ENCODE measurements at places on chromosomes 1 and 21.

DNA sequence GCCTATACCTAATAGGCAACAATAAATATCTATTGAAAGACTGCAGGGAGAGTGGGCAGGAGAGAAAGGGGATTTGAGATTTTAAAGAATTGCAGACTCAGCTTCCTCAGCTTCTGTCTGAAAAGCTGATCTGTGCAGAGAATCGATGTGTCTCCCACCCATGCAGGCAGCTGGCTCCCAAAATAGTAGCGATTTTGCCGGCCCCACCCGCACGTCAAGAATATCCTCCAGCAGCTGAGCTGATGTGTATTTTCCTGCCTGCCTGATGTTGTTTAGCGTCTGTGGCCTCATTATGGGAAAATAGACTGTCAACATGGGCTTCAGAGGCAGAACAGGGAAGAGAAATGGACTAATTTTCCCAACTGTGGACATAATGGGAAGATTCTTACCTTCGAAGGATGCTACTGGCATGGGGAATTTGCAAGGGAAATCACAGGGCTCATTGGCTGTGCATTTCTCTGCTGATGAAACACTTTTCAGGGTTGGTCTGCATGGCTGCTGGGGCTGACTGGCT, 699.8 kb downstream of the PTPRU start:
- no peak for DNase-seq
- H3K27ac ChIP-seq: no peak overlapping the region
- no peaks in the 10 kb centered on the region for H3K4me1 ChIP-seq
- H3K36me3 ChIP-seq: no peaks in the 10 kb centered on the region
- no peak overlapping the region for H3K4me3 ChIP-seq

- H3K27ac ChIP-seq: no peak overlapping the region
- H3K4me3 ChIP-seq: no peak overlapping the region
- no peaks in the 10 kb centered on the region for H3K27me3 ChIP-seq
- DNase-seq: no peak
Measured at GRCh38 chr1:21823206-21823979, 11.3 kb downstream of the LDLRAD2 start.

DNA sequence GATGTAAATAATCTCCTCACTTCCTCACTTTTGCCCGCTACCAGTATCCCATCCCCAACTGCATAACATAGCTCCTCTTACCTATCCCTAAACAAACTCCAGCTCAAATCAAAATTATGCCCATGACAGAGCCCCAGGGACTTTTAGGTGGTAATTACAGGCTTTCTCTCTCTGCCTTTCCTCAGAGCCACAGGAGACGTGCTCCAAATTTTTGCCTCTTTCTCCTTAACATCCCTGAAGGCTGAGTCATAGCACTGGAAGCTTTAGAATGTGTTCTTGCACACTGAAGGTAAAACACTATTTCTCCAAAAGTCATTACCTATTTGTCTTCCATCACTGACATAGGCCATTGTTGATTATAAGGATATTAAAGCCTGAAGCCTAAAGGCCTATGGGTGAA, 263.5 kb upstream of the PLD5 start:
- no peaks in the 10 kb centered on the region for H3K4me1 ChIP-seq
- H3K27ac ChIP-seq: no peak overlapping the region
- no peak for DNase-seq
- H3K36me3 ChIP-seq: no peaks in the 10 kb centered on the region
- no peak overlapping the region for H3K4me3 ChIP-seq
- H3K27me3 ChIP-seq: no peaks in the 10 kb centered on the region

DNA sequence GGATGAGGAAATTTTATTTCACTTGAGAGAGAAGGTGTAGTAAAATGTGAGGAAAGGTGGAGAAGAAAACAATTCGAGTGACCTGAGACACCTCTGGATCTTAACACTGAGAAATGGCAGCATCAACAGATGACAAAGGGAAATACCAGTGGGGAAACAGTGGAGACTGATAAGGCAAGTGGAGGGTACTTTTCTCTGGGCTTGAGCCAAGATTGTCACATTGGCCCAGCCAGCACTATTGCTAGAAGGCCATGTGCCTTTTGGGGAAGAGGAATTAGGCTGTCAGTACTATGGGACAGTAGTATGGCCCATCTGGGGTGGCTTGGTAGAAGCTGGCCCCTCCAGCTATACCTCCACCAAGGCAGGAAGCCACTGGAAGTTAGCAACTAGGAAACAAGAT, 8.4 kb downstream of the SYPL2 start:
- H3K4me3 ChIP-seq: no peak overlapping the region
- no peak for DNase-seq

GRCh38 chr1:164563721-164564360, 4.9 kb downstream of the PBX1 start:
- H3K27me3 ChIP-seq: no peaks in the 10 kb centered on the region
- no peaks in the 10 kb centered on the region for H3K36me3 ChIP-seq
- no peak overlapping the region for H3K27ac ChIP-seq
- no peaks in the 10 kb centered on the region for H3K4me1 ChIP-seq
- no peak for DNase-seq

DNA sequence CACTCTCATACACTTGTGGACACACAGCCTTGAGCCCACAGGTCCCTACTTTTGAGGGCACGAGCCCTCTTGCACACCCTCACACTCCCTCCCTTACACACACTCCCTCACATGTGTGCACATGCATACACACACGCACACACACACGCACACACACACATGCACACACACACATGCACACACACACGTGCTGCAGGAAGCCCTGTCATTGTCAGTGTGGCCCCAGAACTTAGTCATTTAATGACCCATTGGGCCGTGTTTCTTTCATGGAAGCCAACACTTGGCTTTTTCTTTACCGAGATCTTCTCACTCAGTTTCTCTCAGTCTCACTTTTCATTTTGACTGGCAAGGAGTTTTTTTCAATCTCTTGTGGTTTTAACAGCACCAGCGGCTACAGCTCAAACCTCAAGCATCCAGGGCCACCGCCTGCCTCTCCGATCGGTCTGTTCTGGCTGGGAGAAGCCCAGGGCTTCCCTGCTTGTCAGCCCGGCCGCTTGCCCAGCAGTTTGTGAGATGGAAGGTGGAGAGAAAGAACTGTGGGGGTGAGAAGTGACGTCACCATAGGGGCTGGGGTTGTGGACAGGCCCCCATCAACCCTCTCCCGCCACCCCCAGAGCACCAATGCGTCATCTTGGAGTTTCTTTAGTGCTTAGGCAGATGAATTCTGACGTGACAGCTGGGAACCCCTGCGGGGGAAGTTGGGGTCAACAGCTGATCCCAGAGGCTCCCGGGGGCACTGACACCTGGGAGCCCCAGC, 15.8 kb upstream of the TNFRSF8 start:
- DNase-seq: no peak
- no peaks in the 10 kb centered on the region for H3K27me3 ChIP-seq
- peaks cover 27% of the 10 kb centered on the region for H3K4me1 ChIP-seq
- no peaks in the 10 kb centered on the region for H3K36me3 ChIP-seq
- no peak overlapping the region for H3K27ac ChIP-seq
- H3K4me3 ChIP-seq: peak overlapping the region; percentile 28

GRCh38 chr1:29275435-29275834, 39.1 kb downstream of the PTPRU start:
- no peak for DNase-seq
- H3K27me3 ChIP-seq: peaks cover 8% of the 10 kb centered on the region
- H3K4me1 ChIP-seq: no peaks in the 10 kb centered on the region
- H3K4me3 ChIP-seq: no peak overlapping the region

GRCh38 chr1:107481756-107482384, 341.0 kb downstream of the NTNG1 start:
- H3K36me3 ChIP-seq: no peaks in the 10 kb centered on the region
- H3K27ac ChIP-seq: no peak overlapping the region
- DNase-seq: no peak
- no peak overlapping the region for H3K4me3 ChIP-seq
- no peaks in the 10 kb centered on the region for H3K4me1 ChIP-seq

GRCh38 chr1:41547781-41548560, 63.5 kb upstream of the EDN2 start:
- no peak for DNase-seq
- H3K27ac ChIP-seq: no peak overlapping the region

DNA sequence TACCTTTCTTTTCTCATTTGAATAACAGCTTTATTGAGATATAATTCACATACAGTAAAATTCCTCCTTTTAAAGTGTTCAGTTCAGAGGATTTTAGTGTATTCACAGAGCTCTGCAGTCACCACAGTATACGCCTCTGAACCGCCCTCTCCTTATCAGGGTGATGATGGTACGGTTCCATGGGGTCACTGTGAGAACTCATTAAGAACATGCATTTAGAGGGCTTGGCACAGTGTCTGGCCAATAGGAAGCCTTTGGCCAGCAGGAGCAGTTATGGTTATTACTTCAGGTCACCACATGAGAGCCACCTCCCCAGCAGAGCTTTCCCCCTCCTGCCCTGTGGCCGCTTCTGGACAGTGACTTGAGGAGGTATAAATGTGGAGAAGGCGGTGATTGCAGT, 27.3 kb downstream of the KCNQ4 start:
- H3K4me3 ChIP-seq: no peak overlapping the region
- peaks cover 9% of the 10 kb centered on the region for H3K4me1 ChIP-seq
- no peaks in the 10 kb centered on the region for H3K27me3 ChIP-seq
- DNase-seq: no peak

DNA sequence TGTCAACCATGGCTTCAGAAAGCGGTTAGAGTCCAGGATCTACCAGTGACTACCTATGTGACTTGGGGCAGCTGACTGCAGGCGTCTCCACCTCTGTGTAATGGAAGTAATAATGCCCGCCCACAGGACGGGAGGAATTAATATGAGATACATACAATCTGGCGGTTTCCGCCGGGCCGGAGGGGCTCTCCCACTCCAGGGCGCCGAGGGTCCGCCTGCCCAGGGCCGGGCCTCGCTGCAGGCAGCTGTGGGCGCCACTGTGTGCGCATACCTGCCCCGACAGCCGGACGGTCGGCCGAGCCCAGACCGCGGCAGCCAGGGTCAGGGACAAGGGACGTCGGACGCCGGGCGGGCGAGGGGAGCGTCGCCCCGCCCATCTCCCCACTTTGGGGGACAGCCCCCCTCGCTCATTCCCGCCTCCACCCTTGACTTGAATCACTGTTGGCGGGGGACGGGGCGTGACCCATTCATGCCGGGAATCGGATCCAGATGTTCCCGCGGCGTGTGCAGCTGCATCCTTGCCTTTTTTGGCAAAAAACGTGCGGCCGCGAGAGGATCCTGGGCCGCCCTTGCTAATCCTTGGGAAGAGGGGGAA, 6.0 kb upstream of the SF3A3 start:
- peak overlapping the region; percentile 12 for H3K4me3 ChIP-seq
- H3K27ac ChIP-seq: peak overlapping the region; percentile 21
- no peak for DNase-seq
- H3K36me3 ChIP-seq: peaks cover 11% of the 10 kb centered on the region

DNA sequence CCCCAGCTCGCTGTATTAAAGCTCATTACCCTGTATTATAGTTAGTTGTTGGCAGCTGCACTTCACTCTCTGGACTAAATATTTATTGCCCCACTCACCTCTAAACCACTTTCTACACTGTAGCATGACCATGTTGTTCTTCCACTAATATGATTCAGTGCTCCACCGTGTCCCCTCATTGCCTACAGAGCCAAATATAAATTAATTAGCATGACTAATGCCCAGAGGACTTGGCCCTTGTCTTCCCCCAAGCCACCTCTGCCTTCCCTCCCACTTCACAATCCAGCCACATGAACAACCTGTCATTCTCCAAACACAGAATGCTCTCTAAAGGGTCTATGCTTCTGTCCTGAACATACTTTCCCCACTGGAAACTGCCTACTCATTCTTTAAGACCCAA, 276.5 kb downstream of the PLPP3 start:
- no peak for DNase-seq
- H3K27ac ChIP-seq: no peak overlapping the region
- no peaks in the 10 kb centered on the region for H3K36me3 ChIP-seq
- H3K4me1 ChIP-seq: no peaks in the 10 kb centered on the region
- H3K4me3 ChIP-seq: no peak overlapping the region
- H3K27me3 ChIP-seq: no peaks in the 10 kb centered on the region

GRCh38 chr1:4851385-4852065, 197.1 kb downstream of the AJAP1 start:
- DNase-seq: no peak
- H3K4me3 ChIP-seq: no peak overlapping the region
- H3K36me3 ChIP-seq: no peaks in the 10 kb centered on the region
- no peaks in the 10 kb centered on the region for H3K4me1 ChIP-seq

- H3K27ac ChIP-seq: no peak overlapping the region
- no peaks in the 10 kb centered on the region for H3K27me3 ChIP-seq
- H3K4me3 ChIP-seq: no peak overlapping the region
- H3K4me1 ChIP-seq: no peaks in the 10 kb centered on the region
- no peaks in the 10 kb centered on the region for H3K36me3 ChIP-seq
Measured at GRCh38 chr1:163535807-163536206, 214.1 kb downstream of the NUF2 start.

GRCh38 chr1:107877092-107877491, 87.9 kb downstream of the VAV3 start:
- H3K27me3 ChIP-seq: no peaks in the 10 kb centered on the region
- H3K27ac ChIP-seq: no peak overlapping the region
- H3K4me3 ChIP-seq: no peak overlapping the region
- H3K36me3 ChIP-seq: no peaks in the 10 kb centered on the region
- no peaks in the 10 kb centered on the region for H3K4me1 ChIP-seq

- no peaks in the 10 kb centered on the region for H3K36me3 ChIP-seq
Measured at GRCh38 chr1:95742591-95743089, 508.6 kb downstream of the RWDD3 start.

GRCh38 chr1:207933205-207933800, 22.4 kb upstream of the CD34 start:
- H3K36me3 ChIP-seq: no peaks in the 10 kb centered on the region
- no peaks in the 10 kb centered on the region for H3K4me1 ChIP-seq
- H3K4me3 ChIP-seq: no peak overlapping the region
- no peak for DNase-seq
- no peaks in the 10 kb centered on the region for H3K27me3 ChIP-seq
- no peak overlapping the region for H3K27ac ChIP-seq

GRCh38 chr1:4058706-4059105, 158.6 kb upstream of the C1orf174 start:
- H3K36me3 ChIP-seq: no peaks in the 10 kb centered on the region
- H3K27ac ChIP-seq: no peak overlapping the region
- DNase-seq: no peak
- no peak overlapping the region for H3K4me3 ChIP-seq
- H3K27me3 ChIP-seq: no peaks in the 10 kb centered on the region

GRCh38 chr1:226577401-226578180, 29.0 kb downstream of the STUM start:
- H3K27me3 ChIP-seq: no peaks in the 10 kb centered on the region
- H3K27ac ChIP-seq: no peak overlapping the region
- DNase-seq: no peak
- no peaks in the 10 kb centered on the region for H3K36me3 ChIP-seq
- no peak overlapping the region for H3K4me3 ChIP-seq

GRCh38 chr1:205069371-205070125, 14.7 kb downstream of the TMEM81 start:
- H3K4me1 ChIP-seq: no peaks in the 10 kb centered on the region
- H3K27me3 ChIP-seq: no peaks in the 10 kb centered on the region
- no peak overlapping the region for H3K4me3 ChIP-seq
- no peaks in the 10 kb centered on the region for H3K36me3 ChIP-seq
- H3K27ac ChIP-seq: no peak overlapping the region
- DNase-seq: no peak

DNA sequence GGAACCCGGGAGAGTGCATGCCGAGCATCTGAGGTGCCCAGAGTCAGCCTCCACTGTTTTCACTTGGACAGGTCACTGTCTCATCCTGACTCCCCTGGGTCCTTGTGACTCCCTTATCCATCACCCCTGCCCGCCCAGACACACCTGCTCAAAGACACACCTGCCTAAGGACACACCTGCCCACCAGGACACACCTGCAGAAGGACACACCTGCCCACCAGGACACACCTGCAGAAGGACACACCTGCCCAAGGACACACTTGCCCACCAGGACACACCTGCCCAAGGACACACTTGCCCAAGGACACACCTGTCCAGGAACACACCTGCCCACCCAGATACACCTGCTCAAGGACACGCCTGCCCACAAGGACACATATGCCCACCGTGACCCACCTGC, 70.8 kb upstream of the ARHGEF16 start:
- H3K4me3 ChIP-seq: no peak overlapping the region
- H3K27me3 ChIP-seq: no peaks in the 10 kb centered on the region
- no peak for DNase-seq
- no peaks in the 10 kb centered on the region for H3K4me1 ChIP-seq
